Esophagus muscularis mucosa (tissue), 4 donors: ENCODE measurements at places on chromosomes 12 and 14. TPM values are rescaled to one million over a fixed set of nuclear protein-coding genes. Genes with fewer than 3 reads are reported as not detected.

The CAPS2 gene
- 11.3 TPM for total RNA-seq

DNA sequence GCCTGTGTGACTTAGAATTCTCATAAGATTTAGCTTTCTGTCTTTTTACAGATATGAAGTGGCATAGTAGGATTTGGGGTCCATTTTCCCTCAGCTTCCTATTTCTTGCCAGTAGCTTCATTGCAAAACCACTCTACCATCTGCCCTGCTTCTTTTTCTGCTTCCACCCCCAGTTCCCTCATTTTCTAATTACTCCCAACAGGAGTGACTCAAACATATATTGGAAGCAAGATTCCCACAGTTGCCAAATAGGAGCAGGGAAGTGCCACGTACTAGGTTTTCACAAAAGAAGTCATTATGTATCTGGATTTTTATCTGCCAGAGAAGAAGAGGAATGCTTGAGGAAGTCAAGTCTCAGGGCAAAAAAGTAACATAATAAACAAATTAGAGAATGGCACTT is 64.1 kb downstream of the ANO4 start:
- no peaks in the 10 kb centered on the region for H3K27me3 ChIP-seq
- DNase-seq: no peak
- no peak overlapping the region for H3K27ac ChIP-seq
- no peaks in the 10 kb centered on the region for H3K36me3 ChIP-seq
- no peaks in the 10 kb centered on the region for H3K4me1 ChIP-seq

GRCh38 chr14:80202888-80203562 is 8.3 kb downstream of the DIO2 start:
- H3K27me3 ChIP-seq: no peaks in the 10 kb centered on the region
- no peak for DNase-seq
- no peaks in the 10 kb centered on the region for H3K36me3 ChIP-seq
- H3K27ac ChIP-seq: no peak overlapping the region

- H3K27me3 ChIP-seq: no peaks in the 10 kb centered on the region
- H3K36me3 ChIP-seq: no peaks in the 10 kb centered on the region
- no peak overlapping the region for H3K27ac ChIP-seq
- peaks cover 19% of the 10 kb centered on the region for H3K4me1 ChIP-seq
Measured at GRCh38 chr14:51298895-51299294, 58.8 kb downstream of the TMX1 start.

The LIN52 gene
- 8.4 TPM for total RNA-seq

DNA sequence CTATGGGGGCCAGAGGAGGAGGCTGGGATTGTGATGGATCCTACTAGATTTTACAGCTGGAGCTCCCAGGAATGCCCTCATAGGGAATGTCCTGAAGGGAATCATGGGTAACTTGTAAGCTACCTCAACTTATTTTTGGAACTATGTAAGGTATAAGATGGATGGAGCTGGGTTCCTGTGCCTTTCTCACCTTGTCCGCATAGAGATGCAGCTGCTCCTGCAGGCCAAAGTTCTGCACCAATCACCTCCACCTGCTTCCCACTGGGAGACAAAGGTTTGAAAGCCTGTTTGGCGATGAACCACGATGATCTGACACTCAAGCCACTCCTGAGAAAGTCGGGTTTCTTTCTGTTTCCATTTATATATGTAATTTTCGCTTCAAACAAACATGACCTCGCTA is 648 bp upstream of the AKAP5 start:
- peak overlapping the region; percentile 77 for H3K4me3 ChIP-seq
- peaks cover 18% of the 10 kb centered on the region for H3K4me1 ChIP-seq
- no peaks in the 10 kb centered on the region for H3K36me3 ChIP-seq
- H3K27me3 ChIP-seq: no peaks in the 10 kb centered on the region

- H3K4me3 ChIP-seq: no peak overlapping the region
- H3K36me3 ChIP-seq: no peaks in the 10 kb centered on the region
- no peak for DNase-seq
- H3K4me1 ChIP-seq: peaks cover 59% of the 10 kb centered on the region
Measured at GRCh38 chr12:67431411-67432020, 162.4 kb downstream of the CAND1 start.

DNA sequence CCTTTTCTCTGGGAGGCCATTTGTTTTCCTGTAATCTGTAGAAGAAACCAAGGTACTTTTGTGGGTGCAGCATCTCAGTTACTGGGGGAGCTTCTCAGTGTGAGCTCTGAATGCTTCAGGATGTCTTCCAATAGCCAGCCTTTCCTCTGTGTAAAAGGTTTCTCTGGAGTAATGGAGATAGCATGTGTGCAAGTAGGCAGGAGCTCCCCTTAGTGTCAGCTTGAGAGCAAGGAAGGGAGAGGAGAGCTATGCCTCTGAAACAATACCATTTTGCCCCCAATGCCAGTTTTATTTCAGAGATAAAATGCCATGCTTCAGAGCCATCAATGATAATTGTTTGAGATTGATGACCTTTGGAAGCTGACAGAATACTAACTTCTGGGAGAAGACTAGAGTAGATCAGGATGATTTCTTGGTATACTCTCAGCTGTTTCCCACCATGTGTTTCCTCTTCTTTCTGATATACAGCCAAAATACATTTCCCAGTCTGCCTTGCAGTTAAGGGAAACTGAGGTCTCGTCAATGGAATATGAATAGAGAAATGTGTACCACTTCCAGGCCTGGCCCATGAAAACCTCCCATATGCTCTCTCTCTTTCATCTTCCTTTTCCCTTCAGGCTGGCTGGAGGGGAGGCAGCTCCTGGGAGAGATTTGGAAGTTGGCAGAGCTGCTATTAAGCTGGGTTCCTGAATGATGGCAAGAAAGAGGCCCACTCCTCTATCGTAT is 125.7 kb downstream of the CRADD start:
- no peaks in the 10 kb centered on the region for H3K36me3 ChIP-seq
- H3K27ac ChIP-seq: peak overlapping the region; percentile 80
- no peak for DNase-seq
- H3K4me1 ChIP-seq: peaks cover 43% of the 10 kb centered on the region
- no peaks in the 10 kb centered on the region for H3K27me3 ChIP-seq

DNA sequence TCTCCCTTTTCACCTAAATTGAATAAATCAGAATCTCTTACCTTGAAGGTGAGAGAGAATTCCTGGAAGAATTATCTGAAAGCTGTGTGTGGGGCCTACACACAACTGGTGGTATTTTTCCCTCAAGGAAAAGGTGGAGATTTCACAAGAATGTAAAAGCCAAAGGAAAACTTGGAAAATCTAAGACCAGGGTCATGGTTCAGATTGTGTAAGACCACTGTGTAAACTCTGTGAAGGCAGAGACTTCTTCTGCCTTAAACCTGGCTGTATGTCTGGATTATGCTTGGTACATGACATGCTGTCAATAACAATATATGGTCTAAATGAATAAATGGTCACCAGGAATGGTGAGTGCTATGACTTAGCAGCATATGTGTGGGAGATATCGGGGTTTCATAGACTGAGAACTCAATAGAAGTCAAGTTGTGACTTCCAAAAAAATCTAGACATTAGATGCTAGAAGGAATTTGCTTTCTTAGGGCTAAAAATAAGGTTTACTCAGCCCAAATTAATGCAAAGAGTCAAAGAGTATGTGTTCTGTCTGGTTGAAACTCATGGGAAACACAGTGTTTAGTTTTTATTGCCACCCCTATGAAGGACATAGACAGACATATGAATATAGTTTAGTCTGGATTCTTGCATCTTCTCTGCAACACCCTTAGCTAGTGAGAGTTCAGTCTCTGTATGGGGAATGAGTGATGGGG is 163.7 kb downstream of the SNAPC1 start:
- no peak overlapping the region for H3K27ac ChIP-seq
- H3K27me3 ChIP-seq: no peaks in the 10 kb centered on the region
- no peaks in the 10 kb centered on the region for H3K4me1 ChIP-seq
- no peak for DNase-seq
- no peaks in the 10 kb centered on the region for H3K36me3 ChIP-seq
- H3K4me3 ChIP-seq: no peak overlapping the region

The PIWIL1 gene
- under 0.01 TPM for total RNA-seq

DNA sequence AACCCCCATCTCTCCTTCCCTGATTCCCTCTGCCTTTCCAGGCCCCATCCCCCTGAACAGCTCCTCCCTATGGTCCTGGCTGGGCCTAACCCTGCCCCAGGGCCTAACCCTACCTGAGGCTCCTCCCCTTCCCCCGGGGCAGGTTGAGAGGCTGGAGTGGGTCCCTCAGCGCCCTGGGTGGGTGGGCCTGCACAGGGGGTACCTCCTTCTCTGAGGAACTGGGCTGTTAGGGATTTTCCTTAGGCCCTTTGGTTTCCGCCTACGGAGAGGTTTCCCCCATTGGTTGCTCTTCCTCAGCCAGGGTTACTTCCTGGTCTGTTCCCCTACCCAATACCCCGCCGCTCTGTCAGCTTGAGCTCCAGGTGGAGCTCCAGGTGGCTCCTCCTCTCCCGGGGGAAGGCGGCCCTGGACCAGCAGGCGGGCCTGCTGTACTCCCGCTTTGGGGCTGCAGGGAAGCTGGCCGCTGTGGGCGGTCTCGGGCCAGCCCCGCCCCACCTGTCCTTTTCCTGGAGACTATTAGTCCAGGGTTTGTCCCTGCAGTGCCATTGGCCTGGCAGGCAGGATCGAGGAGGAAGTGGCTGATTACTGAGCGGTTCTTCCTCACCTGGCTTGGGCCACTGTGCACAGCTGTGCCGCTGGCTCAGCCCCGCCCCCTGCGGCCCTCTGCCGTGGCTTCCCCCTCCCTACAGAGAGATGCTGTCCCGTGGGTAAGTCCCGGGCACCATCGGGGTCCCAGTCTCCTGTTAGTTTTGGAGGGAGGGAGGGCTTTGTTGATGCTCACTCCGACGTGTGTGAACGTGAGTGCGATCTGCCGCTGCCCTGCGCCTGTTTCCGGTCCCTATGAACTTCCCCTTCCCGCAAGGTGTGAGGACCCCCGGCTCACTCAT is 2.5 kb downstream of the C12orf57 start:
- peak overlapping the region; percentile 46 for H3K4me3 ChIP-seq
- H3K27ac ChIP-seq: peak overlapping the region; percentile 96
- H3K4me1 ChIP-seq: peaks cover 35% of the 10 kb centered on the region
- no peak for DNase-seq
- no peaks in the 10 kb centered on the region for H3K27me3 ChIP-seq

The APAF1 gene
- total RNA-seq: 10.8 TPM

DNA sequence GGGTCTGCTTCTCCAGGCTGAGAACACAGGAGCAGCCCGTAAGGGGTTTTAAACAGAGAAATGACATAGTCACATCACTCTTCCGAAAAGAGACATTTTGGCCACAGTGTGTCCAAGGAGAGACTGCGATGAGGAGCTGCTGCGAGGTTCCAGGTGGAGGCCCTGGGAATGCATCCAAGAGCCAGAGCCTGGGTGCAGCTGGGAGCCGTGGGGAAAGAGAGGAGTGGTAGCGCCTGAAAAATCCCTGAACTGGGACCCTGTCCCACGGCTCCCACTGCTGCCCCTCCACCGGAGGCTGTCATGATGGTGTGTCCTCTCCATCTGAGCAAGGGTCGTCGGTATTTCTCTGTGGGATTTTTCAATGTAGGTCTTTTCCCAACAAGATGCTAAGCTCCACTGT is 146.9 kb downstream of the BCL11B start:
- H3K36me3 ChIP-seq: no peaks in the 10 kb centered on the region
- H3K27ac ChIP-seq: no peak overlapping the region
- DNase-seq: peak; percentile 68
- H3K27me3 ChIP-seq: no peaks in the 10 kb centered on the region
- H3K4me1 ChIP-seq: no peaks in the 10 kb centered on the region

DNA sequence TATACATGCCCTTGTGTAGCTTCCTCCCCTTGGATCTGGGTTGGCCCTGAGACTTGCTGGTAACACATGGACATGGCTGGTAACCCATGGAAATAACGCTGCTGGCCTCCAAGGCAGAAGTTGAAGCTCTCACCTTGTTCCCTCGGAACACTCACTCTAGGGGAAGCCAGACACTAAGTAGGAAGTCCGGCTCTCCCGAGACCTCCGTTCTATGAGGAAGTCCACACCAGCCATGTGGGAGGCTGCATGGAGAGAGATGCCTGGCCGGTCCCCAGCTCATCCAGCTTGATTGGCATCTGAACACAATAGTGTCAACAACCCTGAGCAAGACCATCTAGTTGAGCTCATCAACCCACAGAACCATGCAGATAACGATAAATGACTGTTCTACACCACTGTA is 39.7 kb upstream of the VRK1 start:
- H3K4me3 ChIP-seq: no peak overlapping the region
- no peak overlapping the region for H3K27ac ChIP-seq
- H3K4me1 ChIP-seq: no peaks in the 10 kb centered on the region
- no peak for DNase-seq
- no peaks in the 10 kb centered on the region for H3K36me3 ChIP-seq
- H3K27me3 ChIP-seq: peaks cover 29% of the 10 kb centered on the region

GRCh38 chr14:55582746-55583145 is 2.7 kb downstream of the KTN1 start:
- no peaks in the 10 kb centered on the region for H3K27me3 ChIP-seq
- DNase-seq: no peak
- H3K4me3 ChIP-seq: no peak overlapping the region

DNA sequence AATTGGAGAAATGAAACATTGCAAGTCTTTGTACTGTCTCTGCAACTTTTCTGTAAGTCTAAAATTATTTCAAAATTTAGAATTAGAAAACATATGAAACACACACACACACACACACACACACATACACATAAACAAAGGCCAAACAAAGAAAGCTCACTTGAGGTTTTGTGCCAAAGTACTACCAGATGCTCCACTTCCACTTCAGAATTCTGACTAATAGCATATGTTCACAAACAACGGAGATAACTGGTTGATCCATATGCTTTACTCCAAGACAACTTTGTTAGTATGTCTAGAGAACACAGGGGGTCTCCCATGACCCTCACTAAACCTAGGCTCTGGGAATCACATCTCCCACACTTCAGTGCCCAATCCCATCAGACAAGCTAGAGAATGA is 133.8 kb upstream of the CLEC14A start:
- no peak for DNase-seq
- no peaks in the 10 kb centered on the region for H3K27me3 ChIP-seq
- H3K27ac ChIP-seq: no peak overlapping the region

The LAG3 gene
- total RNA-seq: 1.7 TPM
